Placental pericyte (primary cell): ENCODE measurements at places on chromosomes 11 and 22. TPM values are rescaled to one million over a fixed set of nuclear protein-coding genes. Genes with fewer than 3 reads are reported as not detected.

The OR52N4 gene
- total RNA-seq, result 0.14 TPM in 1 of 2 replicates, not detected in the other

The CCDC188 gene
- total RNA-seq, result 0.14 TPM in 1 of 2 replicates, not detected in the other

The SCARF2 gene
- total RNA-seq, result 23.8 and 46.0 TPM in 2 replicates

The SGSM1 gene
- total RNA-seq, result not detected in 2 replicates
